ENCODE measurements at places on chromosomes 1 and 21.

- peak; percentile 99 for DNase-seq
These were observed at the start of gene NCDN for GRCh38 chr1:35557611-35558373. TSS of gene NCDN (plus strand) at chr1:35557799. CDS start at chr1:35558191, 392 bp downstream.

DNA sequence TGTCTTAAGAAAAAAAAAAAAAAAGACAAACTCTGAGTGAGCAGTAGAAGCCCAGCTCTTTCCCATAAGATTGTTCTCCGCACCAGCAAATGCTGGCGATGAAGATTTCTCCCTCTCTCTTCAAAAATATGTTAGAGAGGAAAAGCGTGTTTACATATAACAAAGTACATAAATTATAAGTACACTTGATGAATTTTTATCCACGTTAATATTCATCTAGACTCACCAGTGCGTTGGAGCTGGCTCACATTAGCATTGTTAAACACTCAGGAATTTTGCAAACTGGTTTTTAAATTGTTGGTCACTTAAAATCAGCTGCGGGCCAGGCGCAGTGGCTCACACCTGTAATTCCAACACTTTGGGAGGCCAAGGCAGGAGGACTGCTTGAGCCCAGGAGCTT, 56.0 kb downstream of the RUNX3 start:
- DNase-seq = no peak

DNA sequence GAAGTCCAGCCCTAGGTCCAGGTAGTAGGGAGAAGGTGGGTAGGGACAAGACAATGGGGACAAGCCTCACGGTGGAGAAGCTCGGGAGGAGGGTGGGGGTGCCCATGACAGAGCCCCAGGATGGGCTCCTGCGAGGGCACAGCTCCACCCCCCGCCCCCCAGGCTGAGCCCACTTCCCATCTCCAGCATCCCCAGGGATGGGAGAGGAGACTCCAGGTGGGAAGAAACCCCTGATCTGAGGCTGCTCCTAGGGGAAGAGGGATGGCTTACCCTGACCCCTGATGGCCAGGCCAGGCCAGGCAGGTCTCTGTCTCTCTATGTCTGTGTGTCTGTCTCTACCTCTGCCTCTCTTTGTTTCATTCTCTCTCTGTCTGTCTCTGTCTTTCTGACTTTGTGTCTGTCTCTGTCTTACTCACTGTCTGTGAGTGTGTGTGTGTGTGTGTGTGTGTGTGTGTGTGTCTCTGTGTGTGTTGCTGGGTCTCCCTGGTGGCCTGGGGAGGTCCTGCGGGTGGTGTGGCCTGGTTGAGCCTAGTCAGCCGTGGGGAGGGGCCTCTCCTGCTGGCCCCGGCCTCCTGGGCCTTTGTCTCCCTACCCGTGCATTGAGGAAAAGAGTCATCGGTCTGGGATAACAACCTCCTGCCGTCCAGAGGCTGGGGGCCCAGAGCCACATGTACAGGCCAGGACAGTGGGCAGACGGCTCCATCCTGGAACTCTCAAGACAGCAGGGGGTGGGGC, 45.7 kb downstream of the WNT9A start:
- DNase-seq = no peak

- no peak for DNase-seq
These were observed 7.4 kb upstream of the ARF1 start for GRCh38 chr1:228074954-228075730.

GRCh38 chr1:215523906-215524305, 43.2 kb upstream of the KCTD3 start:
- DNase-seq = no peak

DNA sequence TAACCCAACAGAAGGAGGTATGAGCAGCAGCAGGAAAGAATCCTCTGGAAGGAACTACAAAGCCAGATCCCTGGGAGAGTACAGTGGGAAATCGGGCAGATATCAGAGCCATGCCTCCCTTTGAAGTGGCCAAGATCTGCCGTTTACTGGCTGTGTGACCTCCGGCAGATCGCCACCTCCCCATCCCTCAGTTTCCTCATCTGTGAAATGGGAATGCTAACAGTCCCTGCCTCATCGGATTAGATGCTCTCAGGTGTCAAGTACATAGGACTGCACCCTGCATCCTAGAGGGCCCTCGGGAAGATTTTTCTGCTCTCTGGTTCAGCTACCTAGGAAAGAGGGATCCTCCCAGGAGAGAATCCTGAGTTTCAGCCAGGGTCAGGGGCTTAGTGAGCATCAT, 60.6 kb upstream of the EFHD2 start:
- DNase-seq = no peak

DNA sequence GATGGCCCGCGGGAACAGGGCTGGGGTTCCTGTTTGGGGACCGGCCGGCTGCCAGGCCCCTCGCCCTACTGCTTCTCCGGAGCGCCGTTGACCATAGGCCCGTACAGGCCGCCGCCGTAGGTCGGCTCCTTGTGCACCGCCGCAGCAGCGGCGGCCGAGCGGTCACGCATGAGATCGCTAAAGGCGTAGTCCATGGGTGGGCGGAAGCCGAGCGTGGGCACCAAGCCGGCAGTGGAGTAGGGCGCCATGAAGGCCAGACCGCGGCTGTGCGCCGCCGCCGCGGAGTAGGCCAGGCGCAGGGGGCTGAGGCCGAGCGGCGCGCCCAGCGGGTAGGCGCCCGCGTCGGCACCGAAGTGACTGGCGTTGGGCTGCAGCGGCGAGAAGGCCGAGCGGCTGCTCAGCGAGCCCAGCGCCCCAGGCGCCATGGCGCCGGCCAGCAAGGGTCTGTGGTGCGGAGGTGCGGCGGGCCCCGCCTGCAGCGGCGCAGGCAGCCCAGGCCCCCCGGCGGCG, 4.6 kb downstream of the DMRTA2 start:
- DNase-seq = no peak

DNA sequence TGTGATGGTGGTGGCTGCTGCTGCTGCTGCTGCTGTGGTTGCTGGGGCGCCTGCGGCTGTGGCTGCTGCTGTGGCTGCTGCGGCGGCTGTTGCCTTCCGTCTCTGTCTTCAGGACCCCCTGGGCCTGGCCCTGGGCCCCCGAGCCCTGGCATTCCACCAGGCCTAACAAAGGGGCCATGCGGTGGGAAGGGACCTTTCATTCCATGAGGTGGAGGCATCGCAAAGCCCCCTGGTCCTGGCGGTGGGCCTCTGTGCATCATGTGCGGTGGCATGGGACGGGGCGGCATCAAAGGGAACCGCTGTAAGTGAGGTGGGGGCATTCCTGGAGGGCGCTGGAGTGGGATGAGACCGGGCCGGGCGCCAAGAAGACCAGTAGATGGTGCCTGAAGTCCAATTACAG, 12.4 kb downstream of the SOD1 start:
- no peak for DNase-seq

DNA sequence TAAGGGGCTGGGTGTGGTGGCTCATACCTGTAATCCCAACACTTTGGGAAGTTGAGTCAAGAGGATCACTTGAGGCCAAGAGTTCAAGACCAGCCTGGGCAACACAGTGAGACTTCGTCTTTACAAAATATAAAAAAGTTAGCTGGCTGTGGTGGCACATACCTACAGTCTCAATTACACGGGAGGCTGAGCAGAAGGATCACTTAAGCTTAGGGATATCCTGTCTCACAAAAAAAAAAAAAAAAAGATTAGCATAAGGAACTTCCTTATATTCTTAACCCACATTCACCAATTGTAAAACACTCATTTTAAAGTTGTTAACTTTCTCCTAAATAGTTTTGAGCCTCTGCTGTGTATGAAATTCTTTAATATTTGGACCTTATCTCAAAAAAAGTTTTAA, 53.1 kb downstream of the ABCD3 start:
- no peak for DNase-seq

GRCh38 chr1:17276568-17276967, 27.7 kb downstream of the PADI3 start:
- no peak for DNase-seq

GRCh38 chr1:152035539-152036266, 1.1 kb downstream of the S100A11 start:
- peak; percentile 63 for DNase-seq

DNA sequence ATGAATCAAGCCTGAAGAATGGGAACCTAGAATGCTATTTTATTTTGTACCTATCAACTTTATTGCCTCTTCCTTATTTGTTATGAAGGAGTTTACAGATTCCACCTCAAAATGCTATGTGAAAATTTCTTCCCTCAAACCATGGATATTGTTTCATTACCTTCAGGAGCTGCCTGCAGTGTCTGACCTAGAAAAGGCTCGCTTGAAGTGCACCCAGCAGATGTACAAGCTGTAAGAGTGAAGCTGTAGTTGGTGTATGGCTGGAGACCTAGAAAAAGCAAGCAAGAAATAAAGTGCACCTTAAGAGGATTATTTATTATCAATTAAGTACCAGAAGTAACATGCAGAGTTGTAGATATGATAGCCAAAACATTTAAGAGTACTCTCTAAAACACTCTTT, 199.4 kb downstream of the KCTD3 start:
- no peak for DNase-seq

GRCh38 chr21:45962531-45963231, 18.9 kb upstream of the COL6A1 start:
- no peak for DNase-seq

GRCh38 chr1:9906466-9906865, 3.6 kb downstream of the CTNNBIP1 start:
- DNase-seq = no peak

DNA sequence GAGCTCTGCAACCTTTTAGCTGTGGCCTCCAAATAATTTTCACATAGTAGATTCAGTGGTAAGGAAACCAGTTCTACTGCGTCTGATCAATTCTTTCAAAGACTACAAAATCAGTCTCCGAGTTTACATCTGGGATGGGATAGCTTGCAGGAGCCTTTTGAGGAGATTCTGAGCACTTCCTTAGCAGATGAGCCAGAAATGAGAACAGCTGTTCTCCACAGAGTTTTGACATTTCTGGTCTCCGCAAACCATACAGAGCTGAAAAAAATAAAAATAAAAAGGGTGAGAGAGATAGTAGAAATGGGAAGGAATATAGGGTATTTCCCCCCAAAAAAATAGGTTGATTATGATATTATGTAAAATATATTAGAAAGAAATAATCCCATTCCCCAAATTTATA, 119.3 kb downstream of the LYPLAL1 start:
- peak; percentile 13 for DNase-seq

GRCh38 chr1:186730951-186731729, 50.9 kb upstream of the PTGS2 start:
- no peak for DNase-seq

GRCh38 chr1:37480125-37480466, 5.7 kb downstream of the ZC3H12A start:
- DNase-seq = no peak

DNA sequence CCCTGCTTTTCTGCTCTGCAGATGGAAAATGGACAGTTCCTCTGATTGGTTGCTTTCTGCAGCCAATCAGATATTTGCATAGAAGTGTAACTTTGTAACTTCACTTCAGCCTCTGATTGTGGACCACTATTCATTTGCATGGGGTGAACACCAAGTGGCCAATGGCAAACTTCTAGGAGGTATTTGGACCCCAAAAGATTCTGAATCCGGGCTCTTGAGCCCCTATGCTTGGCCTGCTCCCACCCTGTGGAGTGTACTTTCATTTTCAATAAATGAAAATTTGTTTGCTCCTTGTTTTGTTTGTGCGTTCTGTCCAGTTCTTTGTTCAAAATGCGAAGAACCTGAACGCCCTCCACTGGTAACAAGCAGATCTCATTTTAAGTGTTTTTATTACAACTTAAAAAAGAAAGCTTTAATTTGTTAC, 6.4 kb upstream of the GSTM4 start:
- peak; percentile 57 for DNase-seq

DNA sequence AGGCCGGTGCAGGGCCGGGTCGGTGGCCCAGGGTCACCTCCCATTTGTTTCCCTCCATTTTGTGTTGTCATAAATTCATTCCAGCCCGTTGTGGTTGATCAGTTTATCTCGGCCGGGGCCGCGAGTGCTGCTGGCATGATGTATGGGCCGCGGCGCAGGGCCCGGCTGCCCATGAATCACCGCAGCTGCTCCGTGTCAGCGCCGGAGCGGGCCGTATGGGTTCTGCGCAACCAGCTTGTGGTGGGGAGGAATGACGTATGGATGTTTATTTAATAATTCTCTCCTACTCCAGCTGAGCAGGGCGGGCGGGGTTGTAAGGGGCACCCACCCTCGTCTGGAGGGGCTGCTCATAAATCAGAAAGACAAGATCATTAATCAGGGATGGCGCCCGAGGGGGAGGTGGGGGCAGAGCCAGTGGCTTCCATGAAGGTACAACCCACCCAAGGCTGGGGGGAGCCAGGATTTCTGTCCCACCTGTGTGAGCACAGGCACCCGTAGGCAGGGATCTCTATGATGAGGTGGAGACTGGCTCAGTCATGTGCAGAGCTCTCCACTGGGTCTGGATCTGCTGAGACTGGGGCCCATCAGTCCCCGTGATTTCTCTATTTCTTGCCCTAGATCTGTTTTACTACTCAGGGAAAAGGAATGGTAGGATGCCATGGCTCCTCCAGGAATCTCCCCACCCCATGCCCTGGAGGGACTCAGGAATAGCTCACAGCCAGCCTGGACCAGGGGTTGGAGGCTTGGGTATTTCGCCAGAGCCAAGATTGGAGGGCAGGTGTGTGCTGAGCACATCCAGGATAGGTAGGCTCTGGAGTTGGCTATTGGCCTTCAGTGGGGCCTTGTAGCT, 27.8 kb downstream of the TMEM53 start:
- DNase-seq = no peak

GRCh38 chr1:14724678-14725077, 126.2 kb downstream of the KAZN start:
- no peak for DNase-seq

DNA sequence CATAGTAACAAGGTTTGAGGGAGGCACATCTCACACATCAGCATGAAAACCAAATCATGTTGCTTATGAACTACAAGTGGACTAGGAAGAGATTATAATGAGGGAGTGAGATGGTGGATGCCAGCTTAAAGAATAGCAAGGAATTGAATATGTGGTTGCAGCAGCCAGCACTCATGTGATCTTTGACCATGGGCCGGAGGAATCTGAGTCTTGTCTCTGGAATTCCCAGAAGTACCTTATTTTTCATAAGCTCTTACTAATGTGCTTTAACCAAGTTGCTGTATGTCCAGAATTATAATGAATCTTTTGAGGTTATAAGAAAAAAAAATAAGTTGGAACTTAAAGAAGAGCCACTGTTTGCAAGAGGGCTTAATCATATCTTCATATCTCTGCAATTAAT, 97.0 kb downstream of the DISP1 start:
- no peak for DNase-seq

DNA sequence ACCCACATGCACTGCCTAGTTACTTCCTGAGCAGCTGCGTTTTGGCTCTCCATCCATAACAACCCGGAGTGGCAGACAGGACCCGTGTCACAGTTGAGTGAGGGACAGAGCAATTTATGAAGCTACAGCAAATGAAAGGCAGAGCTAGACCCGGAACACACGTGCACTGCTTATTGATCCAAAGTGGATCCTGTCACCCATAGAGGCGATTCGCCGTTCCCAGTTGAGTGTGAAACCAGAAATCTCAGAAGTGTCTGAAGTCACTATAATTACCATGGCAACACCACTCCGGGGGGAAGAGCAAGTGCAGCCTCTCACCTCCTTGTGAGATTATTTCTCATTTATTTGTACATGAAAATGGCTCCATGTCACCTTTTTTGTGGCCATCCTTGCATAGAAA, 365.2 kb downstream of the DSCAM start:
- no peak for DNase-seq

- peak; percentile 19 for DNase-seq
These were observed 9.3 kb downstream of the MAP3K6 start for GRCh38 chr1:27357281-27358037.
